ENCODE measurements at places on chromosomes 11 and 22.

DNA sequence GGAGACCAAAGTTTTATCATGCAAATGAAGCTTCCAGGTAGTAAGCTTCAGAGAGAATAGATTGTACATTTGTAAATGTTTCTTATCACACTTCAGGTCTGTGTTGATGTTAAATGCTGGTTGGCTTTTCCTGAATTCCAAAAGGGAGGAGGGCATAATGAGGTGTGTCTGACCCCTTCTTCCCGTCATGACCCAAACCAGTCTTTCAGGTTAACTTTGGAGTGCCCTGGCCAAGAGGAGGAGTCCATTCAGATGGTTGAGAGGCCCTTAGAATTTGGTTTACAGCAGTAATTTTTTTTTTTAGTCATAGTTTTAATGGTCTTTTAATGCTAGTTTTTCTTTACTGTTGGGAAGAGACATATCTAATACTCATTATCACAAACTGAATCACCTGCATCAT lies 2.5 kb downstream of the OR6X1 start:
- no peak for DNase-seq

DNA sequence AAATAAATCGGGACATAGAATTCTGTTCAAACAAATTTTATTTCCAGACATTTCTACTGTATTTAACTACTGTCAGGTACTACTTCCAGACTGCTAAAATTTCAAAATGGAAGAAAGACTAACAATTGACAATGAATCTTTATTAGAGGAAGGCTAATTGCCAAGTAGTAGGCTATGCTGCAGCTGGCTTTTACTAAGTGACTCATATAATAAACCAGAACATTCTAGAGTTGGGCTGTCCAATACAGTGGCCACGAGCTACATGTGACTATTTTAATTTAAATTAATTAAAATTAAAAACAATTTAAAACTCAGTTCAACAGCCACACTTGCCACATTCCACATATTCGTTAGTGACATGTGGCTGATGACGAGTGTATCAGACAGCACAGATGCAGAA lies 27.6 kb downstream of the CHKA start:
- DNase-seq: no peak

DNA sequence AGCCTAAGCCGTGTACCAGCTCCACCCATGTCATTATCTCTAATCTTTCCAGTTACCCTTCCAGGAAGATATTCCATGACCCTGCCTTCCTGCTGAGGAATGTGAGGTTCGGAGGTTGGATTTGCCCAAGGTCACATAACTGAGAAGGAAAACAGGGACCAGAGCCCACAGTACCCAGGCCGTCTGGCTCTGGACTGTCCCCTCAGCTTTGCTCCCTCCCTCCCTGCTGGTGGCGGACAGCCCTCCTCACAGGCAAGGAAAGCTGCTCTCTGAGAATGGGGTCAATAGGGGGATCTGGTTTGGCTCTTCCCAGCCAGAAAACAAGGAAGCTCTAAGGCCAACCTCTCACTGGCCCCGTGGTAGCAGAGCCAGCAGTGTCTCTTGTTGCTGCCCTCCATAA lies 63.3 kb downstream of the SYN3 start:
- no peak for DNase-seq

DNA sequence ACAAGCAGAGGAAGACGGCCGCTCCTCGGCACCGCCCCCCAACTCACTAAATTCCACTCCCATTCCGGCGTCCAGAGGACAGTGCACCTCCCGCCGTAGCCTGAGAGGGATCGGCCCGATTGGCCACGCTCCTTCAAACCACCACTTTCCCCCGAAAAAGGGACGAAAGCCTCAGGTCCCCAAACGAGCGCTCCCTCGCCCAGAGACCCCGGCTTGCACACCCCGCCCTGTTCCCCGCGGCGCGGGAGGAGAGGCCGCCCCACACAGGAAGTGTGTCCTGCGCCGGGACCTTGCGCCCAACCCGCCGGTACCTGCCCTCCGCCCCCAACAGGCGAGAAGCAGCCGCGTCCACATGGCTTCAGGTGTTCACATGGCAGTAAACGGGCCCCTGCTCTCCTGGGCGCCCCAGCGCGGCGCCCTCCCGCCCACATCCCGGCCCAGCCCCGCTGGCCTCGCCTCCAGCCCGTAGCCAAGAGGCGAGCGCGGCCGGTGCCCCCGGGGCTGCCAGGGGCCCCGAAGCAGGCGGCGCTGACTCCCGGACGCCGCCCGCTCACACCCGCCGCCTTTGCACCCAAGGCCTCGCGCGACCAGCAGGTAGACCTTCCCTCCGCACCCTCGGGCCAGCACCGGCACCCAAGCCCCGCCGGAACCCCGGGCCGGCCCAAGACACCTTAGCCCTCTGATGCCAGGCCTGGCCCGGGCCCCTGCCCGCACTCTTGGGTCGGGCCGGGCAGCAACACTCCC lies 849 bp downstream of the TCF20 start:
- peak; percentile 64 for DNase-seq

DNA sequence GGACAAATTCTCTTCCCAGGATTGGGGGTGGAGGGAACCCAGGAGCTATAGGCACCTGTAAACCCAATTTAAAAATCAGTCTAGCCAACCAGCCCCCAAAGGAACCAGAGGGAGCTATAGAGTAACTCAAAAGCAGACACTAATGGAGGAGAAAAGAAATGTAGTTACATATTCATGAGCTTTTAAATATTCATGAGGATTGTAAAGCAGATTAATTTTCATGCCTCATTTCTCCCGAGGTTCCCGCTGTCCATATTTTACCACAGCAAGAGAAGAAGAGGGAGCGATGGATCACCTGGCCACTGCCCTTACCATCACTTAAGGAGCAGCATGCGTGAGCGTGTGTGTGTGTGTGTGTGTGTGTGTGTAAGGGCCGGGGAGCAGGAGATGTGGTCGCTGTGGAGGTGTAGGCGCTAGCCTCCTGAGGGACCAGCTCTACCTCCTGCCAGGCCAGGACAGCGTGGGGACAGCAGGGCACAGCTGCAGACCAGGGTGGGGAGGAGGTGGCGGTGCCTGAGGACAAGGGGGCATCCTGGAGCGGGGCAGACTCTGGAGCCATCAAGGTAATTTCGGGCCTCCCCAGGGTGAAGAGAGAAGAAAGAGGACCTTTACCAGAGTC lies 100.7 kb upstream of the THY1 start:
- no peak for DNase-seq
